Osteoblast (primary cell): ENCODE measurements at places on chromosomes 7 and 10. TPM values are rescaled to one million over a fixed set of nuclear protein-coding genes. Genes with fewer than 3 reads are reported as not detected.

GRCh38 chr10:77756319-77757232 lies 119.0 kb upstream of the KCNMA1 start:
- peak; percentile 26 for DNase-seq

DNA sequence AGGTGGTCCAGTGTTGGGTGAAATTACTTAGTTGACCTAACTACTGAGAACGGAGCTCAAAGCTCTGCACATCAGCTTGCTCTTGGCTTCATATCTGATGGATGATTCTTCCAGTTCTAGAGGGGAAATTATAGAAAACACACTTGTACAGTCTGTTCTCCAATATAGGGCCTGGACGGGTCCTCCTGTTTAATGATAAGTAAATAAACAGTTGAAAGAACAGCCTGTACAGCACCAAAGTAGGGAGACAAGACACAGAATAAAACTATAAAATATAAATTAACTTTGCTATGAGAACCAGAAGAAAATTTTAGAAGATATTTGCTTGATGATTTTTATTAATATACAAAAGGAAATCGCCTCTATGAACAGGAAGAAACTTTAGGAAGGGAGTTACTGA lies 271.7 kb downstream of the STK31 start:
- DNase-seq = no peak

DNA sequence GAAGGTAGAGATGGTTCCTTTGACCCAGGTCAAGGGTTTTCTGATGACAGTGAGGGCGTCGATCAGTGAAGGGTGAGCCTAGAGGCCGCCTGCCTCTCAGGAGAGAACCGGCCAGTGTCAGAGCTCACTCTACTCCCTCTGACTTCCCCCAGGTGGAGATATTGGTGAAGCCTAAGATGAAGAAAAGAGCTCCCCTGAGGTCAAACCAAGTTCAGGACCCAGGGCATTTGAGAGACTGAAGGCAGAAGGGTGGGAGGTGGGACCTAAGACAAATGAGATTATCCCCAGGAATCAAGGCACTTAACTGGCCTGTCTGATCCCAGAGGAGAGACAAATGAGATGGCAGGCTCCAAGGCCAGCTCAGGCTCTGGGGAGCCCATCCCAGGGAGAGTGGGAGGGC lies 104.7 kb downstream of the CDH23 start:
- DNase-seq = no peak

- DNase-seq = peak; percentile 71
Measured at GRCh38 chr10:1256432-1256725, 200.2 kb downstream of the WDR37 start.

DNA sequence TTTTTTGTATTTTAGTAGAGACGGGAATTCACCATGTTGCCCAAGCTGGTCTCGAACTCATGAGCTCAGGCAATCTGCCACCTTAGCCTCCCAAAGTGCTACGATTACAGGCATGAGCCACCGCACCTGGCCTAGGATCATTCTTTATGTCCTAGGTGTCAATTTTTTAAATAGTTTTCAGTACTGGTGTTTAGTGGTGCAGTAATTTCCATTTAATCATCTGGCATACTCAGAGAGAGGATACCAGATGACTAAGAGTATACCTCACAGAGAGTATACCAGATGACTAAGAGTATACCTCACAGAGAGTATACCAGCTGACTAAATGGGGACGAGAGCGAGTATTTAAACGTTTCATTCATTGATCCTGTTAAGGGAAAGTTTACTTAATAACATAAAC lies 37.3 kb upstream of the TMEM248 start:
- peak; percentile 47 for DNase-seq

DNA sequence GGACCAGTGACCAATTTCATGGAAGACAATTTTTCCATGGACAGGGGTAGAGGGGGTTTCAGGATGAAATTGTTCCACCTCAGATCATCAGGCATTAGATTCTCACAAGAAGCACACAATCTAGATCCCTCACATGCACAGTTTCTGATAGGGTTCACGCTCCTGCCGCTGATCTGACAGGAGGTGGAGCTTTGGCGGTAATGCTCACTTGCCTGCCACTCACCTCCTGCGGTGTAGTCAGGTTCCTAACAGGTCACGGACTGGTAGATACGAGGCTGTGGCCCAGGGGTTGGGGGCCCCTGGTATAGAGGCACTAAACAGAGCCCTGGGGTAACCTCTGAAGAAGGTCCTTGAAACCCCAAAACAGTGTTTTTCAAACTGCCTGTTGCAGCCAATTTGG lies 6.5 kb downstream of the BRAF start:
- DNase-seq = no peak

GRCh38 chr7:84249656-84250055 lies 55.1 kb upstream of the SEMA3A start:
- no peak for DNase-seq

DNA sequence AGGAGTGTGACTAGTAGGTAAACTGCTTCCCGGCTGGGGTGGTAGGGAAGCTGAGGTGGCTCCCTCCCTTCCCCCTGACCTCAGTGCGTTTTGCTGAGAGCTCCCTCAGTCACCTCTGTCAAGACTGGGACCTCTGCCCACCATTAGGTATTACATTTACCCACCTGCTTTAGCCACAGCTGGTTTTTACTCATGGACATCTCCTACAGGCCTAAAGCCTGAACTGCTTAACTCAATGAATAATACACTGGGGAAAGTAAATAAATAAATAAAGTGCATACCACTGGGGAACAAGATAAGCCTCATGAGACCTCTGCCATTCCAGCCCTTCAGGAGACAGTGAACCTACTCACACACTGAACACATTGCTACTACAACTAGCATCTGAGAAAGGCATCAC lies 38.9 kb upstream of the CDK13 start:
- DNase-seq = no peak

The CALN1 gene
- total RNA-seq = under 0.01 TPM in 1 of 2 replicates, not detected in the other

The ZNF398 gene
- 15.9 and 17.7 TPM in 2 replicates for total RNA-seq

The CCL24 gene
- total RNA-seq = not detected in 2 replicates

The SPAG6 gene
- total RNA-seq = not detected in 2 replicates
